ENCODE measurements at places on chromosomes 5 and 9.

- no peak for DNase-seq
These were observed 6.5 kb downstream of the TAS2R1 start for GRCh38 chr5:9623661-9624060.

DNA sequence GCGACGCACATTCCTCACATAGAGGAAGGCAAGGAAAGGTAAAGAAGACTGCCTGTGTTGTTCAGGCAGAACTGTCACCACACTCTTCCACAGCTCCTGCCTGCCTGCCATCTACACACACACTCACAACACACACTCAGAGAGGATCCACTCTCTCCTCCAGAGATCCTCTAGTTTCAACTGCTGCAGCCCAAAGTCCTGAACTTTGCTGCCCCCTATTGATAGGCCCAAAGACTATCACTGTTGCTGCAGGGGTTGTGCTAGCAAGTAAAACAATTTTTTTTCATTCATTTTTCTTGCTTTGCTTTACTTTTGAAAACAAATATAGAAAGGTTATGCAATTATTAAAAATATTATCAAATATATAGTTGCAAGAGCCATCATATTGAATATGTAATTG, 5.9 kb upstream of the CFAP90 start:
- peak; percentile 75 for DNase-seq

GRCh38 chr9:87065981-87066380, 118.7 kb upstream of the GAS1 start:
- no peak for DNase-seq

GRCh38 chr5:109177782-109178181, 232.0 kb downstream of the PJA2 start:
- DNase-seq: no peak

- no peak for DNase-seq
These were observed 316.2 kb downstream of the ARL15 start for GRCh38 chr5:53994148-53994547.

- no peak for DNase-seq
These were observed 14.8 kb upstream of the TUT7 start for GRCh38 chr9:86368871-86369521.

GRCh38 chr9:126705767-126706697, 92.3 kb downstream of the LMX1B start:
- no peak for DNase-seq

- peak; percentile 59 for DNase-seq
These were observed 23.9 kb downstream of the C5orf15 start for GRCh38 chr5:133944263-133945185.

DNA sequence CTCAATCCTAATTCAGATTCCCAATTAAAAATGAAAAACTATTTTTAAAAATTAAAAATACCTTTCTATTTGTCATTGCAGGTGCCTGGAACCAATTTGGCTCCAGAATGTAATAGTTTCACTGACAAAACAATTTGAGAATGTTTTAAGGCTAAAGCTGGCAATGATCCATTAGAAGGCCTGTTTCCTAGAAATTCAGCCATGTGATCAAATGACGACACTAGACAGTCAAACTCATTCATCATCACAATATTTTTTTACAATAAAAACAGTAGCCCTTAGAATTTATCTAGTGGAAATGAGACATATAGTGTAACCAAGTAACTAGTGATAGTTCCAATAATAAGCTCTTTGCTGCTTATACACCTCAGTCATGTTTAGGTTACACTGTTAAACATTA, 75.4 kb upstream of the MAP3K1 start:
- DNase-seq: no peak

- peak; percentile 7 for DNase-seq
These were observed 31.8 kb upstream of the FGF1 start for GRCh38 chr5:142717582-142718215.

DNA sequence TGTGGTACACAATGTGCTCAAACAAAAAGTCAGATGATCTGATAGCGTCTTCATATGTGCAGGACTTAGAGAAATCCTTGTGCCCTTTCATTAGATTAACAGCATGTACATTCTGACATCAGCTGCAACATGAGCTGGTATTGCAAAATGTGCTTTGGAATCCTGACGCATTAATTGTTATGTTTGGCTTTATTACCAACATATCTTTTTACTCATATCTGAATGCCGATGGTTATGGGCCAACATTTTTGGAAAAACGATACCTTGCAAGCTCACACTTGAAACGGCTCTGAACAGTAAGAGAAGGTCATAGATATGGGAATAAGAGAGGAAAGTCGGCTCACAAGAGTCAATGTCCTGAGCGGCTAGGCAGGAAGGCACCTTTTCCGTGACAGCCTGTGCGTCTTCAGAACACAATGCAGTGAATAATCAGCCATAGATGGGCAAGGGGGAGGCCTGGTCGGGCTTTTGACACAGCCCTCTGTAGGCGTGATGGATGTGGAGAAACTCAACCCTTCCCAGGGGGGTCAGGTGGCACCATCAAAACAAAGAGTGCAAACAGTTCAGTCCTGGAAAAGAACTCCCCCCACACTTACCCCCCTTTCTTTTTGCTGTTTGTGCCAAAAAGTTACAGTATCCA, 36.4 kb upstream of the GAS1 start:
- no peak for DNase-seq

DNA sequence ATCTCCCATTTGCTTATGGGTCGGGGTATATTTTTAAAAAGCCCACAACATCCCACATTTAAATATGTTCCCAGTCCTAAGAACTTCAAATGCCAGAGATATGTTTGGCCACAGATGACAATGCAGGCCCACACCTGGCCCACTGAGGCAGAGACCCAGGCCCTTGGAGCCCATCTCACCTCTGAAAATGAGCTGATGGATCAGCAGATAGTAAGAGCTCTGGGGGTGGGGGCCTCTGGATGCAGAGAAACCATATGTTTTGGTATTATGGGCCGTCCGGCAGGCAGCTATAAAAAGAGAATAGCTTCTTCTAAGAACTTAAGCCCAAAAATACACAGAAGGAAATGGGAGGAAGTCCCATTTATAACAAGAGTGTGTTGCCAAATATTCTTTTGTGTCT, 256.0 kb downstream of the GRIA1 start:
- DNase-seq: no peak

DNA sequence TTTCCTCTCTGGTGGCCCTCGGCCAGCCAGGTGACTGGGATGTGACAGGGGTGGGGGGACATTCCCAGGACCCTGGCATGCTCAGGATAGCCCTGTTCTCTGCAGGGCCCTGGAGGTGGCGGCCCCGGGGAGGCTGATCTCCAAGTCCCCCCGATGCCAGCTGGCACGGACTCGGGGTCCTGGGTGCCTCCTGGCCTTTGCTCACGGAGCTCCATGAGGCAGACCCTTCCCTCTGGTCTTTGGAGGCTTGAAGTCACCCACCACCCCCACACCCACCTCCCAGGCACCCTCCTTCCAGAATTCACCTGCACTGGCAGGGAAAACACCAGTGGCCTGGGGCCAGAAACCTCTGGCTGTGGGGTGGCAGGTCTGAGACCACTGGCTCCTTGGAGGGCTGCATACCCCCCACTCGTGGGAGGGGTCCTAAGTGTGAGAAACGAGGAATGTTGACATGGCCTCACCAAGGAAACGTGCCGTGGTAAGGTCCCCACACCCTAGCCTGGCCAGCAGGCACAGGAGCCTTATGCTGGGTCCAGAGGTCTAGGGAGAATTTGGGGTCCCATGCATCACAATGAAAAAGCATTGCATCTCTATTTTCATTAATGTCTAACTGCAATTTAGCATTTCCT, 130.8 kb upstream of the FAM120A start:
- DNase-seq: no peak

- no peak for DNase-seq
These were observed 31.1 kb upstream of the MEIKIN start for GRCh38 chr5:131976414-131977211.

- no peak for DNase-seq
These were observed 14.6 kb downstream of the GOLPH3 start for GRCh38 chr5:32159328-32160072.

GRCh38 chr5:75320371-75320770, 16.6 kb upstream of the HMGCR start:
- no peak for DNase-seq

DNA sequence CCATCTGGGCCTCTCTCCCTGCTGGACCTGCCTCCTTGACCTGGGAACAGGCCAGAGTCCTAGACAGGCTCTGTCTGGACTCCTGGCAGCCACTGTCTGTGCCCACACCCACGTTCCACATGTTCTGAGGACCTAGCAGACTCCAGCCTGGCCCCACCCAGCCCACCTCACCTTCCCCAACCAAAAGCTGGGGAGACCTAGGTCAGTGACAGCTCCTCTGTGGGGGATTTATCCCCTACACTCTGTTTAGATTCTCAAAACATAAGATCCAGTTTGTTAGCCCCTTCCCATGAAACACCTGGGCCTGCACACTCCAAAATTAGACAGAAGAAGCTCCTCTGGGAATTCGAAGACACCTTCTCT, 59.8 kb upstream of the ADAMTS2 start:
- DNase-seq: no peak

Data from NCI-H510A treated with DMSO at 0.1 percent for 48 hours (cell line).